ENCODE measurements at places on chromosomes 7 and 10.

DNA sequence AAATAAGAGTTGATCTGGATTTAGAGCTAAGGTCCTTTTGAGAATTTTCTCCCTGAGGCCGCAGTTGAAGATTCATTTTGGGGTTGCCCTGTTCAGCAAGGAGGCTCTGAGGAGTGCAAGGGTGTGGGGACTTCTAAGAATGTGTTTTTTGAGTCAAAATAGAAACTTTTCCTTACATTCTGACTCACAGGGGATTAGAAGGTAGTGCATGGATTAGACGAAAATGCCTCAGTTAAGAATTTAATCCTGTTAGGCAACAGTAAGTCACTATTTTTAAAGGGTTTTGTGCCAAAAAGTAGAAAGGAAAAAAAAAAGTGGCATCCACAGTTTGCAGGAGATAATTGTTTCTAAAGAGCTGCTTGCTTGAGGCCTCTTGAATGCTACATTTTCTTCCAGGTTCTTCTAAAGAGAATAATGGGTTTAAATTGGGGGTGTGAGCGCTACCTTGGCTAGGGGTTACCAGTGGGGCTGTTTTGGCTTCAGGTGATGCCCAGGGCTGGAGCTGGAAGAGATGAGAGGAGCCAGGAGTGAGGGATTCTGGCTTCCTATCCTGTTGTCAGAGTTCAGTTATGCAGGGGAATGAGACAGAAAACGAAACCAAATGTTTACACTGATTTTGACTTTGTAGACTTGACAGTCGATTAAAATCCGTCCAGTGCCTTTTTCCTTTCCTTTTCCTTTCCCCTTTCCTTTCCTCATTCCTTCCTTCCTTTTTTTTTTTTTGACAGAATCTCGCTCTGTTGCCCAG lies 52.9 kb downstream of the BAMBI start:
- DNase-seq, result no peak

DNA sequence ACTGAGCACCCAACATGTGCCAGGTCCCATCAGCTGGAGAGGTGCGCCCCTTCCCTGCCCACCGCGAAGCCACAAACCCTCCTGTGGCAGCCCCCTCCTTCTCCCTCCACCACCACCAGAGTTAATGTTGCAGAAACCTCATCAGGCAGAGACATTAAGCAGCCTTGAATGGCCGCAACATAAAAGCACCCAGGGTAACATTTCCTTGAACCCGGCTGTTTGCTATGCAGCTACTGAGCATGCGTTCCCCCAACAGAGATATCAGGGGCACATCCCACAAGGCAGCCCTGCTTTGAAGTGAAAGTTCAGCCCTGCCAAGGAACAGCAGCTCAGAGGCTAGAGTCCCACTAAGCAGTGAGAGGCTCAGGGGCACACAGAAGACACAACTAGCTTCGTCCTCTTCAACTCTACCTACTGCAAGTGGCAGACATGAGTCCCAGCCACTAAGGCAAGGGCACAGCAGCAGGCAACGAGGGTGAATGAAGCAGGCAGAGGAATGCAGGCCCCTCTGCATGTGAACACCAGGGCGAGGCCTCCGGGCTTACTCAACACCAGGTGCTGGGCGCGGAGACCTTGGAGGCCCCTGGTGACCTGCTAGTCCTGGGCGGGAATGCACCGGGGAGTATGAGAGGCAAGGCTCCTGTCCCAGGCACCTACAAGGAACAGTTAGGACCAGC lies 107.4 kb downstream of the SLIT1 start:
- no peak for DNase-seq

DNA sequence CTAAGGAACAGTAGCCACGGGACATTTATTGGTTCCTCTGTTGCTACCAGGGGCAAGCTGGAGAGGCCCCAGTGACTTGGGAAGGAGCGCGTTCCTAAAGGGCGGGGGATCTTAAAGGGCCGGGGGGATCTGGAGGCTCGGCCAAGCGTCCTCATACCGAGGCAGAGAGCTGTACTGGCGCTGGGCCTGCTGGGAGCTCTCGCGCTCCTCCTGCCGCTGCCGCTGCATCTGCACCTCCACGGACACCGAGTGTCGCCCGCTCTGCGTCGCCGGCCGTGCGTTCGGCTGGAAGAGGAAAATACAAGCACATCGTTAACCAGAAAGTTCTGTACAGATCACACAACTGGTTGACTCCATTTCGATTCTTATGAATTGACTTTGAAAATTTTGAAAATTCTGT lies 695.6 kb downstream of the PARD3 start:
- no peak for DNase-seq

GRCh38 chr7:130489140-130489983 lies 2.5 kb upstream of the MEST start:
- DNase-seq, result no peak

GRCh38 chr7:43553999-43554398 lies 28.9 kb upstream of the STK17A start:
- no peak for DNase-seq

DNA sequence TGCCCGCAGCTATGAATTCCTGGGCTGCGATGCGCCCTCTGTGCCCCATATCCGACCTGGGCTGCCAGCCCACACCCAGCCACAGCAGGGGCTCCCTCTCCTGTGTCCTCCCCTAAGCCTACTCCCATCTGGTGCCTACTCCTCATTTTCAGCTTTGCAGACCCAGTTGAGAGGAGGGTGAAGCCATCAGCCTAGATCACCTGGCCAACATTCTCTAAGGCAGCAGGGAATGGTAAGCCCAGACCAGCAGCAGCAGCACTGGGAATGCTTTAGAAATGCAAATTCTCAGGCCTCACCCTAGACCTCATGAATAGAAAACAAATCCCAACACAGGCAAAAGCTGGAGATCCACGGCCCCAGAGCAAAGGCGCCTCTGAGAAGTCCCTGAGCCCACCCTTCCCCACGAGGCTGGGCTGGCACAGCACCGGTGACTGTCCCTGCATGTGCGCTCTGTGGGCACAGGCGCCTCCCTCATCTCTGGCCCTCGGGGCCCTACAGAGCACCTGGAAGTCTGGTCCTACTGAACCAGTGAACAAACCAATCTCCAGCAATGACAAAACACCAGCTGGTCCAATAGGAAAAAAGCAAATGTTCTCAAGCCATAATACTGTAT lies 161.4 kb downstream of the GFRA1 start:
- no peak for DNase-seq

- DNase-seq, result no peak
Measured at GRCh38 chr10:127414024-127414423, 135.1 kb upstream of the NPS start.

DNA sequence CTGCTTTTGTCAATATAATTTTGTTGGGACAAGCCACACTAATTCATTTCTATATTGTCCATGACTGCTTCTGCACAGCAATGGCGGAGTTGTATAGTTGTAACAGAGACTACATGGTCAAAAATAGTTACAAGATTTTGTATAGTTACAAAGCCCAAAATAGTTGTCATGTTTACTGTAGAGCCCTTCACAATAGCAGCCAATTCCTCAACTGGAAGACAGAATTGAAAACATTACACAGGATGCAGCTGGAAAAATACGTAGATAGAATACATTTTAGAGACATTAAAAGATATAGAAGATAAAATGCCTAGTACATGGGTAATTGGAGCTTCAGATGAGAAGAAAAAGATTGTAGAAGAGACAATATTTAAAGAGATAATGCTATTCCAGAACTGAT lies 156.4 kb upstream of the FEZF1 start:
- no peak for DNase-seq

- no peak for DNase-seq
Measured at GRCh38 chr7:30649717-30650420, 32.4 kb downstream of the CRHR2 start.

DNA sequence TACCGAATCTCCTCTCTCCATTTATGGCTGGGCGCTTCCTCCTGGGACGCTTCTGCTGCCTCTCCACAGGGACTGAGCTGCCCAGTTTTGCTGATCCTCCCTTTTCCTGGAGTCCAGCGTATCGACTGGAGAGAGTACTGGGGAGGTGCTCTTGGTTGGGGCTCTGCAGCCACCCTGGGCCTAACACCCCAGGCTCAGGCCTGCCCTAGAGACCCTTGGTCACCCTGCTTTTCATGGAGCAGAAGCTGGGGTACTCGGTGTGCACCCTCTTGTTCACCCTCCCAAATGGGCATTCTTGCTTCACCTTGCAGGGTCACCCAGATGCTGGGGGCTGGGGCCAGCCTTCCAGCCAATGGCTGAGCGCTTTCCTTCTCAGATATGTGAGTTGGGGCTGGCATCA lies 88.8 kb upstream of the RET start:
- no peak for DNase-seq

DNA sequence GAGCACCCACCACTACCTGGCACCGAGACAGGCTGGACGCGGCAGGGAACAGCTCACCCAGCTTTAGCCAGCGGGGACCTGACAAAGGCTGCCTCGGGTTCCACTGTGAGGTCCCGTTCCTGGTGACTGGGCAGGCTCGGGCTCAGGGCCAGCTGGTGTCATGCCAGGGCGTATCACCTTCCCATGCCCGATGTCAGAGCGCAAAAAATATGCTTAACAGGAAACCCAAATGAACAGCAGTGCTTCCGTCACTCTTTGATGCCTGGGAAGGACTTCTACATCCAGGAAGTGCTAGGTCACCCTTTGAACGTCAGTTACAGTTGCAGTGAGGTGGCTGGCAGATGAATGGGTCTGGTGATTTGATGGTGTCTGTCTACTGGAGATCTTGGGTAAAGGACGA lies 106.0 kb downstream of the ADARB2 start:
- DNase-seq, result no peak

- DNase-seq, result no peak
Measured at GRCh38 chr7:1856888-1857441, 186.9 kb downstream of the ELFN1 start.

DNA sequence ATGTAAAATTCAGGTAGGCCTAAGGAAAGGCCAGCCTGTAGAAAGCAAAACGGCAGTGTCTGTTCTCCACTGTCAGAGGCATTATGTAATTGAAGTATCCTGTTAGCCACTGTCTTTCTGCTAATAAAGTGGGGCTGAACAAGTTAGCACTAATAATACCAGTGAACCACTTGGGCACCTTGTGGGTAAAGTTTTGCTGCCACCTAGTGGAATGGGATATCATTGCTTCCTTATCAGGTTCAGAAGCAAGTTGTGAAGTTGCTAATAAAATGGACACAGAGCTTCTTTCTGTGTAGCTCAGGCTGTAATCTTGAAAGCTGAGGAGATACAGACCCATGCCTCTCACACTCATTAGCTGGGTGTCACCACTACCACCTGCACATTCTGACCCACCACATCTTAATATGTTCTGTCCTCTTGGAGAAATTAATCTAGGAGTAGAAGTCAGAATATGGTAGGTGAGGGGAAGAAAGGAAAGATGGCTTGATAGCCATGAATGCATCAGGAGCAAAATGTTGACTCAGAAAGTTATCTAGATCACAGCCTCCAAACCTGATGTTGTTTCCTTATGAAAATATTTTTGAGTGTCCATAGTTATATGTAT lies 175.1 kb downstream of the SEPTIN7 start:
- no peak for DNase-seq

GRCh38 chr10:132602614-132603013 lies 65.0 kb downstream of the INPP5A start:
- DNase-seq, result no peak

DNA sequence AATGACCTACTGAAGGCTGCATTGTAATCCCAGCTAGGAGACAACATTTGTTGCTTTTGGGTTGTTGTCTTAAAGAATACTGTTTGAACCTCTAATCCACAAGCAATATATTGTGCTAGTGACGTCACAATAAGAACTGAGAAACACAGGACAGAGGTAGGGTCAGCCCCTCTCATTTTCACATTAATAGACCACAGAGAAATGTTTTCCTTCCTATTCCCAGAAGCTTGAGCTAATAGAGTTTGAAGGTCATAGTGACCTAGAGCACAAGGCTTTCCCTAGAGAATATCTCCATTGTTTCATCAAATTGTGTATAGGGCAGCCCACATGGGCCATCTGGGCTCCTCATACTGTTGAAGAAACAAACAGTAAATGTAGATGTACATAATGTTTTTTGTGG lies 300.9 kb upstream of the AKR1E2 start:
- no peak for DNase-seq

DNA sequence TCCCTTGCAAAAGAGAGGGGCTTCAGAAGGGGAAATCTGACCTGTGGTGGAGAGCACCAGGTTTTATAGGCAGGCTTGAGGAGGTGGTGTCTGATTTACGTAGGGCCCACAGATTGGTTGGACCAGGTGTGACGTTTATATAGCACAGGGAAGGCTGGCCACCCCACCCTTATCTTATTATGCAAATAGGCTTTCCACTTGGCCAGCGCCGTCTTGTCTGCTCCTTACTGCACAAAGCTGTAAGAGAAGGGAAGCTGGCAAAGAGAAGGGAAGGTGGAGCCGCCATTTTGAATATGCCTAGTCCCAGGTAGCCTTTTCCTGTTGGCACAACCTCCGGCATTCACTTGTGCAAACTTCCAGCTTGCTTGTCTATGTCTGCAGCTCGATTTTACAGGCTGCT lies 221.4 kb downstream of the GATA3 start:
- no peak for DNase-seq

DNA sequence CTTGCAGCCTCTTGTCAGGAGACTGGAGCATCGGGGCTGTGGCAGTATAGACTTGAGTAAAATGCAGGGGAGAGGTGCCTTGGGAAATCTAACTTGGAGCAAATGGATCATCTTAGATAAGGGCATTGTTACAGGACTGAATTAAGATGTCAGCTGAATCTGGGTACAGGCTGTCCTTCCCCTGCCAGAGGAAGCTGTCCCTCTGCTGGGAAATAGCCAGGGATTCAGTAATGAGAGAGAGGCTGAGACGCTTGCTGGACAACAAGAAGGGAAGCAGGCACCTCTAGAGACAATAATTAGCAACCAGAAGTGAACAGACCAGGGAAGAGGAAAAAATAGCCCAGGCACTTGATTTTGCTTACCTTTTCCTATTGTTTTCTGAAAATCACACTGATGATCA lies 20.7 kb upstream of the RAPGEF5 start:
- no peak for DNase-seq

GRCh38 chr7:43110791-43111535 lies 1.5 kb upstream of the HECW1 start:
- no peak for DNase-seq

- DNase-seq, result no peak
Measured at GRCh38 chr10:120530699-120531098, 73.7 kb downstream of the PLPP4 start.

DNA sequence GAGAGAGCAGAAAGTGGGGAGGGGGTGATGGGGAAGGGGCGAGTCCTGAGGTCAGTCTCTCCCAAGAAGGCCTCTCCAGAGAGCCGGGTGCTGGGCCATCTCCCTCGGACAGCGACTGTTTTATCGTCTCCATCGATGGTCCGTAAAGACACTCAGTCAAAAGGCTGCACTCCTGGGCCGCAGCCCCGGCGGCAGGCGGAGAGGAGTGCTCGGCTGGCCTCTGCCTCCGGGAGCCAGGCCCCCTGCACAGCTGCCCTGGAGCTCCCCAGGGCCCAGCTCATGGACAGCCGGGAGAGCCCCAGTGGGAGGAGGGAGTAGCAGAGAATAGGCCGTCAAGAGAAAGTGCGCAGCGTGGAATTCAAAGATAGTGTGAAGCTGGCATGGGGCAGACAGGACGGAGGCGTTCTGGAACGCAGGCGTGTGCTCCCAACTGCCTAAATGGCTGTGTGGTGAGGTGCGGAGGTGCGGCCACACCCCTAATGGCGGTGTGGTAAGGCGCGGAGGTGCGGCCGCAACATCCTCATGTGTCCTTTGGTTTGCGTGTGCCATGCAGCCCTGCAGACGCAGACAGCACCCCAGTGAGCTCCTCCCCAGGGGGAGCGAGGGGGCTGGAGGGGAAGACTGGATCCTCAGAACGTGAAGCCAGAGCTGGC lies 477.5 kb upstream of the FOXK1 start:
- DNase-seq, result no peak
